Activated CD4-positive, alpha-beta T cell treated with anti-CD3 and anti-CD28 coated beads, Interleukin-2, amount 10 ng/mL, durations not matched to agents 24 days and 14 days (primary cell): ENCODE measurements at places on chromosomes 7 and 10.

DNA sequence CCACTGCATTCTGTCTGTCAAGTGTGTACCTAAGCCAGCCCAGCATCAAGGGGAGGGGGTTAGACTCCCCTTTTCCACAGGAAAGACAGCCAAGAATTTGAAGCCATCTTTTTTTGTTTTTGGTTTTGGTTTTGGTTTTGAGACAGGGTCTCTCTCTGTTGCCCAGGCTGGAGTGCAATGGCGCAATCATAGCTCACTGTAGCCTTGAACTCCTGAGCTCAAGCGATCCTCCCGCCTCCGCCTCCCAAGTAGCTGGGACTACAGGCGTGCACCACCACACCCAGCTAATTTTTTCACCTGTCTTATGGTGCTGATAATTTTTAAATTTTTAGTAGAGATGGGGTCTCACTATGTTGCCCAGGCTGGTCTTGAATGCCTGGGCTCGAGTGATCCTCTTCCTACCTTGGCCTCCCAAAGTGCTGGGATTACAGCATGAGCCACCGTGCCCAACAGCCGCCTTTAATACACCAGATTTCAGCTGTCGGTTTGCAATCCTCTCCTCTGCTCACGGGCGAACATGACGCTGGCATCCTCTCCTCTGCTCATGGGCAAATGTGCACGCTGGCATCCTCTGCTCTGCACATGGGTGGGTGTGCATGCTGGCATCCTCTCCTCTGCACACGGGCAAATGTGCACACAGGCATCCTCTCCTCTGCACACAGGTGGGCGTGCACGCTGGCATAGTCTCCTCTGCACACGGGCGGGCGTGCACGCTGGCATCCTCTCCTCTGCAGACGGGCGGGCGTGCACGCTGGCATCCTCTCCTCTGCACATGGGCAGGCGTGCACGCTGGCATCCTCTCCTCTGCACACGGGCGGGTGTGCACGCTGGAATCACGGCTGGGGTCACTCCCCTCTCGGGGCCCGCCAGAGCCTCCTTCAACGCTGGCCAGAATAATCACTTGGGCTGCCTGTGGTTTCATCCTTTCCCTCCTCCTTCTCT, 56.0 kb upstream of the PDGFA start:
- DNase-seq: no peak

- DNase-seq: no peak
Observed at GRCh38 chr7:86943447-86943846, 116.0 kb downstream of the ELAPOR2 start.

DNA sequence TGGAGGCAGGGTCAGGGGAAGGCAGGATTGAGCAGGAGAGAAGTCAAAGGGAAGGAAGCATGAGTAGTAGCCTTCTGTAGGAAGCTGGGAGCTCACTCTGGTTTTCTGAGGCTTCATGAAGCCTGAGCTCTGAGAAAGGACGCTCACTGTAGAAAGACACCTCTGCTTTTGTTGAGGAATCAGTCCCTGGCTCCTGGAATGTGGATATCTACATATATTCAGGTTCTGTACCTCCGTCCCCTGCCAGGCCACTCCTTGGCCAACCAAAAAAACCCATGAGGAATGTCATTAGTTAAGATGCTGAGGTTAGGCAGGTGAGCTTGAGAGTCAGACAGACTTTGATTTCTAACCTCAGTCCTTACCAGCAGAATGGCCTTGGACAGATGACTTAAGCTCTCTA, 283.5 kb upstream of the HABP2 start:
- DNase-seq: no peak

DNA sequence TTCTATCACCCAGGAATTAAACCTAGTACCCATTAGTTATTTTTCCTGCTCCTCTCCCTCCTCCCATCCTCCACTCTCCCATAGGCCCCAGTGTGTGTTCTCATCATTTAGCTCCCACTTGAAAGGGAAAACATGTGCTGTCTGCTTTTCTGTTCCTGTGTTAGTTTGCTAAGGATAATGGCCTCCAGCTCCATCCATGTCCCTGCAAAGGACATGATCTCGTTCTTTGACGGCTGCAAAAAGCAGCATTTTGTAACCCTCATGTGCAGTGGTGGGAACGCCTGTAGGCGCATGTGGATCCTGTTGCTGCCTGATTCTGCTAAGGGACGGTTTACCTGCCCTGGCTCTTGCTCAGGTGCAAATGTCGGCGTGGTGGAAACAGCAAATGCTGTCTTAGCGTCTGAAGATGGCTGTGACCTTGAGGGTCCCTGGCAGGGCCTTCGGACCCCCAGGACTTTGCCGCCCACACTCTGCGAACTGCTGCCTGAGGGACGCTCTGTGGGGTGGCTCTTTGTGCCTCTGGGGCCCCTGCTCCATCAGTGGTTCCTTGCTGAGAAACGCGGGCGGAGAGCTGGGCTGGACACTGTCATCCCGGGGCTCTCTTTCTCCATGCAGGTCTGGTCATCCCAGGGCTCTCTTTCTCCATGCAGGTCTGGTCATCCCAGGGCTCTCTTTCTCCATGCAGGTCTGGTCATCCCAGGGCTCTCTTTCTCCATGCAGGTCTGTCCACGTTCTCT, 5.6 kb upstream of the MTG1 start:
- DNase-seq: no peak

DNA sequence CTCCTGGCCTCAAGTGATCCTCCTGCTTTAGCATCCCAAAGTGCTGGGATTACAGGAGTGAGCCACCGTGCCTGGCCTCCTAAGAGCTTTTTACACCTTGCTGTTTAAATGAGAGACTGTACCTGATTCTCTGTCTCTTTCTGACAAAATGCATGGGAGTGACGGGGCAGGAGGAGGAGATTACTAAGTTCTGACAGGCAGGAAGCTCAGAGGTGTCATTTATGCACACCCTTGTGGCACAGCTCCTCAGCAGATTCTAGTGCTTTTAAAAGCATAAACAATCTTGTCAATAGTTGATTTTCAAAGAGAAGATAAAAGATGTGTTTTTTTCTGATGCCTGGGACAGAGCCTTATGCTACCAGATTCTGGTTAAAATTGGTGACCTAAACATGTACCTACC, 39.7 kb upstream of the STEAP4 start:
- DNase-seq: no peak

- no peak for DNase-seq
Observed at GRCh38 chr10:20877986-20878983, 18.8 kb downstream of the NEBL start.

DNA sequence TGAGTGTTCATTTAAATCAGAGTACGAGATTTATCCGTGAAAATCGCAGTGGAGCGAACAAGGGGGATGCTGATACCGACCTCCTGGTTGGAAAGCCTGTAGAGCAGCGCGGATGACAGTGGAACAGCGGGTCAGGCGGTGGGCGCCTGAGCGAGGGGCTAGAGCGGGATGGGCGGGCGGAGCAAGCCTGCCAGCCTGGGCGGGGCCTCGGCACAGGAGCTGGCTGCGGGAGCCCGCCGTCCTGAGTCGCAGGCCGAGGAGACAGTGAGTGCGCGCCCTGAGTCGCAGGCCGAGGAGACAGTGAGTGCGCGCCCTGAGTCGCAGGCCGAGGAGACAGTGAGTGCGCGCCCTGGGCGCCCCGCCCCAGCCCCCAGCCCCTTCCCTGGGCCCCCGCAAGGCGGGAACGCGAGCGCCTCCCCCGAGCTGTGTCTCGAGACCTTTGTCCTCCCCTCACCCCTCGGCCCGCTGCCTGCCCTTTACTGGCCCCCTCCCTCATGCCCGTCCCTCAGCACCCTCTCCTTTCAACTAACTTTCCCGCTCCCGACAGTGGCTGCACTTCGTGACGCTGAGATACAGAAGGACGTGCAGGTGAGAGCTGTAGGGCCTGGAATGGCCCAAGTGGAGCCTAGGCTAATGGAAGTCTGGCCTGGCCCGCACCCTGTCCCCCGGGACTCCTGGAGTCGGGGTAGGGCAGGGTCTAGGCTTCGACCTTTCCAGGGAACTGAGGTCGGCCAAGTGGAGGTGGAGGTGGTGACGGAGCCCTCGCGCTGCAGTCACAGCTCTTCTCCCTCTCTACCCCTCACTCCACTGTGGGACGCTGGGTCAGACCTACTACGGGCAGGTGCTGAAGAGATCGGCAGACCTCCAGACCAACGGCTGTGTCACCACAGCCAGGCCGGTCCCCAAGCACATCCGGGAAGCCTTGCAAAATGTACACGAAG, at the start of gene AS3MT:
Gene AS3MT (plus strand): TSS at position 213 of the 941 bp plus-strand sequence. CDS start 123 bp downstream, at position 336.
- DNase-seq: peak; percentile 72

- DNase-seq: no peak
Observed at GRCh38 chr10:101122270-101123084, 8.6 kb upstream of the TLX1 start.

GRCh38 chr10:1824928-1825327, 87.6 kb upstream of the ADARB2 start:
- DNase-seq: no peak

GRCh38 chr7:2374830-2375728, 20.5 kb downstream of the EIF3B start:
- no peak for DNase-seq

DNA sequence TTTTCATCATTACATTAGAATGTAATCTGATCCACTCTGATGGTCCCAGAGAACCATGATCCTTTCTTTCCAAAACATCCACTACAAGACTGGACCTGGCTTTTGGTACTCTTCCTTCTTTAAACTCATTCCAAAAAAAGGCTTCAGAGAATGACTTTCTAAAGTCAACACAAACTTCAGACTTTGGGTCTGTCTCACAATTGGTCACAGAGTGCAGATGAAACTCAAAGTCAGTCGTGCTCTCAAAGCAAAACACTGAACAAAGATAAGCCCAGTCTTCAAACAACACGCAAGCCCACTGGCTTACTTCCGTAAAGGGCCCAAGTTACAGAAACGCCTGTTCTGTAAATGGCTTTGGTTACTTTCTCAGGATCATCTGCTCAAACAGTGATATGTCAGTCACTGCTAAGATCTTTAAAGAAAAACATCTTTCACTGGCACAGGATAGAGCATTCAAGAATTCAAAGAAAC, 250.9 kb upstream of the MKLN1 start:
- DNase-seq: no peak

DNA sequence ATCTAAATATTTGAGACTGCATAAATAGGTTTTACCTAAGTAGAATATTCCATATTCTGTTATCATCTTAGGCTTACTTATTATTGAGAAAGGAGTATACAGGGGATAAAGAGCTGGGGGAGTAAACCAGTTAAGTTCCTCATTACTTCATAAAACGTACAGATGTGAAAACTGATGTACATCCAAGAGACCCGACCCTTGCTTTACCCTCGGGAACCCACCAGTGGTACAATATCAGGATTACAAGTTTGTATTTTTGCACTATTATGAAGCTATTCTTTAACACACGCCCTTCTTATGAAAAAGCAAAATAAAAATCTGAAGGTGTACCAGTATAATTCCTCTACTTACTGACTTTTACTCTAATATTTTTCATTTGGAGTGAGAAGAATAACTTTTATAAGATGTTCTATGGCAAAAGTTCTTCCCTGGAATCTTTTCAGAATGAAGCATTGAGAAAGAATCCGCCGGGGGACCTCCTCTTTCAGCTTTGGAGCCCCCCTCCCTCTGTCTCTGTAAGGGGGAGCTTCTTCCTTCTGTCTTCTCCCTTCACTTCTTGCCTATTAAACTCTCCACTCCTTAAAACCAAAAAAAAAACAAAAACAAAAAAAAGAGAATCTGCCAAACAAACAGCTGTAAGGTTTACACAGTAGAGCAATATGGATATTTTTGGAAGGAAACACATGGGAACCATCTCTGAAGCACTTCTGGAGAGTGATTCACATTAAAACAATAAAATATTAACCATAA, 550.0 kb downstream of the TNS3 start:
- no peak for DNase-seq

GRCh38 chr7:37311355-37311754, 137.3 kb downstream of the ELMO1 start:
- DNase-seq: no peak

DNA sequence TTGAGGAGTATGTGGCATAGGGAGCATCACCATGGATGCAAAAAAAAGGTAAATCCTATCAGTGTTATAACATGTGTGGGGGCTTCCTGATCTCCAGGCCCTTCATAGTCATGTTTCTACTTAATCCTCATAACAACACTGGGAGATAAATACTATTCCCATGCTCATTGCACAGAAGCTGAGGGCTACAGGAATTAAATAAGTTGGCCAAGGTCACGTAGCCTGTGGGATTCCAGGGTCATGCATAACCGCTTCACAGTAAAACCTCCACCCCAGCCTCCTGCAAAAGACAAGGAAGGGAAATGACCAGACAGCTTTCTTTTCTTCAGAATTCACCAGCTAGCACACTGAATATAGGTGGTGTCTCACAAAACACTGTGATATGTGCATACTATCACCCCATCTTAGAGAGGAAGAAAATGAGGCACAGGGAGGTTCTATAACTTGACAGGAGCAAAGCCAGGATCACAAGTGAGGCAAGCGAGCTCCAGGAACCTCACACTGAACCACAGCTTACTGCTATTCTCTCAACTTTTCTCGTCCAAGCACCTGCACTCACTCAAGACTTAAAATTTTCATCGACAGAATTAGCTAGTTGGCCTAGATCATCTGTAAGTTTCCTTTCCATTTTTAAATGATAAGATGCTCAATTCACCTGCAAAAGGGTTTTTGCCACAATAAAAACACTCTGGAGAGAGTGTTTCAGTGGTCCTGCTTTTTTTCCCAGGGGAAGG, 13.4 kb downstream of the JAZF1 start:
- DNase-seq: no peak

- DNase-seq: no peak
Observed at GRCh38 chr10:71409516-71410104, 12.9 kb downstream of the CDH23 start.

GRCh38 chr7:27151931-27152815, at the start of gene HOXA3:
TSS of gene HOXA3 (minus strand) at chr7:27152583. CDS start at chr7:27110640, 41,943 bp downstream.
- no peak for DNase-seq

DNA sequence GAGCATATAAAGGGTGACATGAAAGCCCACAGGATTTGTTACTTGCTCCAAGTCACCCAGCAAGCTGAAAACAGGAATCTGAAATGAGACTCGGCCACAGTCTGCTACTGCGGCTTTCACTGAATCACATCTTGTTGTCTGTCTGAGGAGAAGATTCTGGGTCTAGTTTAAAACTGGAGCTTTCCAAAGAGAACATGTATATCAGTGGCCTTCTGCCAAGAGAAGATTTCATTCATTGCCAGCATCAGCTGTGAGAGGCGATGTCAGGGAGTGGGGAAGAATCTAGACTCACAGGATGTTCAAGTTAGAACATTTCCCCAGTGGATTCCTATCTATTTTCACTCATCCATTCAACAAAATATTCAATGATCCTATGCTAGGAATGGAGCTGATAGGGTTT, 122.8 kb downstream of the GALNT17 start:
- no peak for DNase-seq

- DNase-seq: no peak
Observed at GRCh38 chr7:115387137-115387536, 465.2 kb downstream of the MDFIC start.

- no peak for DNase-seq
Observed at GRCh38 chr7:149145031-149145845, 2.0 kb upstream of the ZNF398 start.
